ENCODE measurements at places on chromosomes 12 and 14.
A peak's percentile ranks its signal among the peaks of the same experiment; 100 is the strongest.

DNA sequence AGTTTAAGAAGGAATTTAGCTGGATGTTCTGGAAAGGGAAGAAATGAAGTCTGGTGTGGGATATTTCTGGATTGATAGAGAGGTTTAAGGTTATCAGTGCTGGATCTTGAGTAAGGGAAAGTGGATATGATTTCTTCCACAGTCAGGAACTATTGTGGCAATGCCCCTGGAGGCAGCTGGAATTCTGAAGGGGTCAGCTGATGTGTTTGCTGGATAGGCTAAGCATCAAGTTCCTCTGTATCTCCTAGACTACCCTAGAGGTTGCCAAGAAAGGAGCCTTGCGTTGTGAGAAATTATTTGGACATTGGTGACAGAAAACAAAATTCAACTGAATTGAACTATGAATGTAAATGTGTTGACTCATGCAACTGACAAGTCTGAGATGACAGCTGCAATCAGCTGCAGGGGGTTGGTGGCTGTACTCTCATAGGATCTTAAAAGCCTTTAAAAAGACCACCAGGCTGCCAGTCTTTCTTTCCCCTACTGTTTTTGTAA, 244.4 kb downstream of the ATXN7L3B start:
- no peak for DNase-seq

DNA sequence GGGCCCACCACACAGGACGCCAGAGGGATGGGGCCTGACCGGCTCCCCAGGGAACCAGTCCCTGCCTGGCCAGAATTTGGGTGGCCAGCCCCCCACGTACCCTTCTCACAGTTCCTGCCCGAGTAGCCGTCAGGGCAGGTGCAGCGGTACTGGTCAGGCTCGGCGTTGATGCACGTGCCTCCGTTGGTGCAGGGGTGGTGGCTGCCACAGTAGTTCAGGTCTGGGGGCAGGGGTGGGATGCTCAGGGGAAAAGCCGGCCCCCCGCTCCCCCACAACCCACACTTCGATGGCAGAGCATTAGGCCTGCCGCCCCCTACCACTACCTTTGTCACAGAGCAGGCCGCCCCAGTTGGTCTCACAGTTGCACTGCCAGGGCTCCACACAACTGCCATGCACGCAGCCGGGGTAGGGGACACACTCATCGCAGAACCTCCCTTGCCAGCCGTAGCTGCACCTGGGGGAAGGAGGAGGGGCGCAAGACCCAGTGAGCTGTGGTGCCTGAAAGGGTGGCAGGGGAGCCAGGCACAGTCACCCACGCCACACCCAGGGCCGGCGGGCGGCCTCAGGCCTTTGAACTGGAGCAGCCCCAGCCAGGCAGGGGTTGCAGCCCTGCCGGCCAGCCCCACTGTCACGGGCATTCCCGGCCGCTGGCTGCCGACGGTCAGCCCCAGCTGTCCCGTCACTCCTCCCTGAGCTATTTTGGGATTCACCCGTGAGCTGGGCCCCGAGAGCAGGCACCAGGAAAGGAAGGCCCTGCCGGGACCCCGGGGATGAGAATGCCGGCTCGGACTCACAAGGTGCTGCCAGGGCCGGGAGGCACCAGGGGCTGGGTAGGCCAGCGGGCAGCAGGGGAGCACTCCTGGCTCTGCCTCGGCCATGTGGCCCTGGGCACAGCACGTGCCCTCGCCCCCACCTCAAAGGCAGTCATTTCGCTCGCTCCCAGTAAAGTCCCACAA, 16.5 kb downstream of the JAG2 start:
- peak; percentile 63 for DNase-seq

DNA sequence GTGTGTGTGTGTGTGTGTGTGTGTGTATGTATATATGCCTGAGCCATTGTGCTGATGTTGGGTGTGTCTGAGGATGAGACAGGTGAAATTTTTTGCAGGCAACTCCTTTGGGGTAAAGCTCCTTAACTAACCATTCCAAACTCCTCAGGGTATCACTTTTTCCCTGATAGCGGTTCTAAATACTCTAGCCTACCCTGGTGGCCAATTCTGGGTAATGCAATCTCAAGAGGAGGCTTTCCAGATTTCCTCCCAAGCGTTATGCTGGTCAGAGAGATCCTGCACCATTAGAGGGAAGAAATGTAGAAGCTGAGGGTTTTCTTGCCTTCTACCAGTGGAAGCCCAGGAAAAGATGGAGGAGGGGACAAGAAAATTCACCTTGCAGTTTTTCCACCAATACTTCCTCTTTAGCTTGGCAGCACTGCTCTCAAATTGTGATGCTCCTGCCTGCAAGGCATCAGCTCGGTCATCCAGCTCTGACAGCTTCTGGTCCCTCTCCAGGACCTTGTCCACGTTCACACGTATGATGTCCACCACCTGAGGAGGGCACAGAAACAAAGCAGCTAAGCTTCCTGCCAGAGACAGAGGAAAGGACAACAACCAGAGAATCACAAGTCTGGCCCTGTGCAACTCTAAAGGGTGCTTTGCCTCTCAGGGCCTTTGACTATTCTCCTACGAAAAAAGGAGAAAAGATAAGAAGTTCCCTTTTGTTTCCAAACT, 4.9 kb downstream of the VAMP1 start:
- peak; percentile 73 for DNase-seq

DNA sequence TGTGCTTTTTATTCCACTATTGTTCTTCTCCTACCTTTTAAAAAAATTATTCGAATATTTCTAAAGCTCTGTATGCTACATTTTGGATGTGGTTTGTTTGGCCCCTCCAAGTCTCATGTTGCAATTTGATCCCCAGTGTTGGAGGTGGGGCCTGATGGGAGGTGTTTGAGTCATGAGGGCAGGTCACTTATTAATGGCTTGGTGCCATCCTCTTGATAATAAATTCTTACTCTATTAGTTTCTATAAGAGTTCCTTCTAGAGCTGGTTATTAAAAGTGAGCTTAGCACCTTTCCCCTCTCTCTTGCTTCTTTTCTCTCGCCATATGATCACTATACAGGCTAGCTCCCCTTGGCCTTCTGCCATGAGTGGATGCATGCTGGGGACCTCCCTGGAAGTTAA, 445.6 kb upstream of the PDE3A start:
- no peak for DNase-seq

- DNase-seq, result peak; percentile 32
These were observed 27.3 kb downstream of the PTPRB start for GRCh38 chr12:70609739-70610491.

- no peak for DNase-seq
These were observed 12.2 kb upstream of the TUBA1A start for GRCh38 chr12:49200919-49201594.

GRCh38 chr14:99554184-99554583, 49.8 kb downstream of the CCDC85C start:
- no peak for DNase-seq

DNA sequence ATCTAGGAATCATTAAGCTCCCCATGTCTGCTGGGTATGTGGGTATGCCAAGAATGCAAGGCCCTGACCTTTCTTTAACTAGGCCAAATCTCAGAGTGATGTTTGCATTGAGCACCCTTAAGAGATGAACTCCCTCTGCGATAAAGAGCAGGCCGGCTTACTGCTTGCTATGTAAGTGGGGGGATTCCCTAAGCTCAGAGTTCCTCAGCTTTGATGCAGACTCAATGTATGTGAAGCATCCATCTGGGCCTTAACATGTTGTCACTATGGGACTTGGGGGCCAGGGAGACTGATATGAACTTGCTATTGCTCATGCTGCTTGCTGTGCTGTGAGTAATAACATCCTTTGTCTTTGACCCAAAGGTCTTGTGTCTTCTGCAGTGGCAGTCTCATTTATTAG, 149.7 kb downstream of the C12orf75 start:
- no peak for DNase-seq

DNA sequence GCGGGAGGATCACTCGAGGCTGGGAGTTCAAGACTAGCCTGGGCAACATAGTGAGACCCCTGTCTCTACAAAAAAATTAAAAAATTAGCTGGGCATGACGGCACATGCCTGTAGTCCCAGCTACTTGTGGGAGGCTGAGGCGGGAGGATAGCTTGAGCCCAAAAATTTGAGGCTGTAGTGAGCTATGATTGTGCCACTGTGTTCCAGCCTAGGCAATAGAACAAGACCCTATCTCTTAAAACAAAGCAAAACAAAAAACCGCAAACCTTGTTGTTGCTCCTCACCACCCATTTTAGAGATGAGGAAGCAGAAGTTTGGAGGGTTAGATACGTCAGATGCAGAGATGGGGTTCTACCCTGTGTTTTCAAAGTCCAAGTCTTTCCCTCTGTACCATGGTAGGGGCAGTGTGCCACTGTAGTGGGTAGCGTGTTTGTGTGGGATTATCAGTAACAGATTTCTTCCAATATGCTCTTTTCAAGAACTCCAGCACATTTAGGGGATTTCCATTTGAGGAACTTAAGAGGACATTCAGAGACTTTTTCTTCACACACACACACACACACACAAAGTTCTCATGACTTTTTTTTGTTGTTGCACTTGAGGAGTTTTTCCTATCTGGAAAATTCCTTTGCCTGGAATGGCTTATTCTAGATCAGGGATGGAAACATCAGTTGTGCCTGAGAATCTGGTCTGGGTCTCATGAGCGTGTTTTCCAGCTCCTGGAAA, 186.5 kb downstream of the CHST11 start:
- no peak for DNase-seq

DNA sequence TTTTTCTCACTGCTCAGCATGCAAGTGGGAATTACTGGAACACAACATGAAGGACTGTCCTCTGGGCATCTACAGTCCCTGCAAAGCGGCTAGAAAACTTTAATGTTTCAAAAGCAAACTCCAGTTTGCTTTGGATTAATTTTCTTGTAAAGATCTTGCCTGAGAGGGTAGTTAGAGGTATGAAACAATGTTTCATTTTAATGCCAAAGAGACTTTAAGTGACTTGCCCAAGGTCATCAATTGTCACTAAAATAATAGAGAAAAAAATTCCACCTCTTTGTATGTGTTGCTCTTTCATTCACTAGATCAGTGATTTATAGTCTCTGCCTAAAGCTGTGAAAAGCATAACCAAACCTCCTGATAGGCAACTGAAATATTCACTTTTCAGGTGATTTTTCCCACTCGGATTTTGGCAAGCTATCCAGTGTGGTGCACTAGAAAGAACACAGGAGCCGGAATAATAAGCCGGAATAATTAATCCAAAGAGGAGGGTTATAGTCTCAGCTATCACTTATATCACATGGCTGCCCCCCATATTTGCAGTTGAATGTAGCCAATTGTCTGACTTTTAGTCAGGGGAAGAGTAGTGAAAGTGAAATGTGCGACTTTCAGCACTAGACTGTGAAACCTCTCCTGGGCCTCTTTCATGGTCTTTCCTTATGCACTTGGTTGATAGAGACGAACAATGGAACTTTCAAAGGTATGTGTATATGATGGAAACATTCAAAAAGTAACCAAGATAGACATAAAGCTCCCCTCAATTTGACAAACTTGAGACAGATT, 107.7 kb downstream of the SLC6A15 start:
- no peak for DNase-seq

DNA sequence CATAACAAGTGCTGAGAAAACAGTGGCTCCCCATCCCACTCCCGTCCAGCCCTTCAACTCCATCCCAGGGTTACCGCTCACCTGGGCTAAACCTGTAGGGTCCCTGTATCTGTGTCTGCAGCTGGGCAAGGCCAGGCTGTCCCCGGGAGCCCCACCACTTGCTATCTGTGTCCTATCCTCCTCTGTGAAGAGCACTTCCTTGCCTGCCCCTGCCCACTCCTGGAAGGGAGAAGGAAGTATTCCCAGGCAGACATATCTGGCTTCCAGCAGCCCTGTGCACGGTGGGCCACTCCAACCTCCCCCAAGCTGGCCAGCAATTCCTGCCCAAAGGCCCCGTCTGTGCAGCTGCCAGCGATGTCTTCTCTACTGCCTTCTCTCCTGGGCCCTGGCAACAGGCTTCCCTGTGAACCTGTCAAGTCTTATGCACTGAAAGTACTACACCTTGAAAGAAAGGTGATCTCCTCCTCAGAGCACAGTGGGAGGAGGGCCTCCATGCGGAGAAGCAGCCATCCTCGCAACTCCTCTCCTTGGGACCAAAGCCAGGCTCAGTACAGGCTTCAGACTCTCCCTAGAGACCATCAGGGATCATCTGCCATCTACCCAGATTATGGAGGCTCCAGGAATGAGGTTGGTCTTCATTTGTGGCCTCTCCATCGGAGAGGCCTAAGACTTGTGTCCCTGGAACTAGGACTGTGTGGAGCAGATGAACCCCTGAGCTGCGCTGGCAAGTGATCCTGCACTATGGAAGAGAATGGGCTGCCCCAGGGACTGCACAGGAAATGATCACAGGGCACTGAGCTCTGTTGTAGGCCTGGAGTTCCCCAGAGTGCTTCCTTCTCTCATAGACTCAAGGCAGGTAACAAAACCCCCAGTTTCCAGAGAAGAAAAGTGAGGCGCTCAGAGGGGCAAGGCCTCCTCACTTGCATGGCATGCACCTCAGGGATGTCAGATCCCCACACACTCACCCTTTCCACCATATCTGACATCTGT, 663.6 kb downstream of the BCL11B start:
- no peak for DNase-seq

- DNase-seq, result no peak
These were observed 31.0 kb downstream of the DRAM1 start for GRCh38 chr12:101908395-101908794.

GRCh38 chr14:41380017-41380416, 226.7 kb upstream of the LRFN5 start:
- no peak for DNase-seq

- no peak for DNase-seq
These were observed 34.6 kb downstream of the TESC start for GRCh38 chr12:117064596-117064995.
